ENCODE measurements at places on chromosomes 3 and 15.

GRCh38 chr15:58413253-58413652, 18.5 kb upstream of the LIPC start:
- no peak for DNase-seq

DNA sequence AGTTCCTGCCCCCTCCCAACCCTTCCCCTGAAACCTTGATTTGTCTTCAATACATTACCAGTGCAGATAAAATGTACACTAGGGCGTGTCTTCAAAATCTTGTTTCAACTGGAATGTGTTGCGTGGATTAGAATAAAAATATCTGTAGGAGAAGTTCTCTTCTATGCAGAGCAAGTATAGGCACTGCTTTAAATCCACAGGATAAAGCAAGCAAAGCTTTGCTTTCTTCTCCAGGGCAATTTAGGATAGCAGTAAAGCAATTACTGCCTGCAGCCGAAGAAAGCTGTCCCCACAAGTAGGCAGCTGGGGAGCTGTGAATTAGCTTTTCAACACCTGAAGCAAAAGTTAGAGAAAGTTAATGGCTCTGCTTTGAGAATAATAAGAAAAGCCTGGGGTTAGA, 329.7 kb upstream of the KCNMB2 start:
- DNase-seq: no peak

GRCh38 chr3:184908859-184909258, 96.9 kb downstream of the VPS8 start:
- DNase-seq: no peak

- DNase-seq: no peak
Measured at GRCh38 chr15:63075984-63076713, 33.6 kb downstream of the TPM1 start.

GRCh38 chr3:33278163-33278562, 921 bp downstream of the FBXL2 start:
- DNase-seq: no peak

DNA sequence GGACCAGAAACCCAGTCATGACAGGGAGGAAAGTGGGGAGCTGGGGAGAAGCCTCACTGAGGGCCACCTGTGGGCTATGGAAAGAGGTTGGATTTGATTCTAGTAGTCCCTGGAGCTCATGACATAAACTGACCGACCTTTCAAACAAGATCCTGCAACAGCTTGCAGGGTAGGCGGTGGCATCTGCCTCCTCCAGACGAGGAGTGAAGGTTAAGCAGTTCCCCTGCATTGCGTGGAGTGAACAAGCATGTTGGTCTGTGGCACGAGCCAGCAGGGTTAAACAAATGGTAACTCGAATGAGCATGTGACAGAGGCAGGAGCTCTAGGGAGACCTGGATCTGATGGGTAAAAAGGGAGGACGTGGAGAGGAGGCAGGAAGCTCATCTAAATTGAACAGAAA, 12.7 kb downstream of the TGM4 start:
- no peak for DNase-seq

DNA sequence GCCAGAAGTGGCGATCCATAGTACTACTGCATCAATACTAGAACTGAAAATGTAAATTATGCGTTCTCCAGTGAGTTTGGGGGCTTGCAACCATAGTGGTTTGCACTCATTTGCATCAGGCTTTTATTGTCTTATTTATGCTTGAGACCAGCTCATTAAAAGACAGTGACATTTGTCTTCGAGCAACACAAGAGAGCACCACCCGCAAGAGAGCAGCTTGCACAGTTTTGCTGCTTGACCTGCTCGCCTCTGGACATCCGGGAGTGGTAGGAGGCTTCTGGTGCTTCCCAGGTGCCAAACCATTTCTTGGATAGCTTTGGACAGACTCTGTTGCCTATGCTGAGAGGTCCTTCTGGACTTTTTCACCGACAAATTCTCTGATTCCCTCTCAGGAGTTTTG, 294.6 kb downstream of the MEX3B start:
- no peak for DNase-seq

DNA sequence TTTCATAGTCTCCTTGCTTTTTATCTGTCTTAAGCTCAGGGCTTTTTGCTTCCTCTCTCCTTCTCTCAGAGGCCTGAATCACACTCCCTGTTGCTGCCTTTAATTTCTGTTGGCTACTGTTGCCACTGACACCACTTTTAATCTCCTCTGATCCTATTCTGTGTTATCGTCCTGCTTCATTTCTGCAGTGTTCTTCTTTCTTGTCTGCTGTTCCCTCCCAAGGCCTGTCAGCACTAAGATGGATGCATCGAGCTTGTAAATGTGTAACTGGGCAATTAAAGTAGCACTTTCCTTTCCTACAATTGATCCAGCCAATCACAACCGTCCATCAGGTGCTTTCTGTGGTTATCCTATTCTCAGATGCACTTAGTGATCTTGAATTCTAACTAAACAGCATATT, 71.3 kb upstream of the VEPH1 start:
- no peak for DNase-seq

DNA sequence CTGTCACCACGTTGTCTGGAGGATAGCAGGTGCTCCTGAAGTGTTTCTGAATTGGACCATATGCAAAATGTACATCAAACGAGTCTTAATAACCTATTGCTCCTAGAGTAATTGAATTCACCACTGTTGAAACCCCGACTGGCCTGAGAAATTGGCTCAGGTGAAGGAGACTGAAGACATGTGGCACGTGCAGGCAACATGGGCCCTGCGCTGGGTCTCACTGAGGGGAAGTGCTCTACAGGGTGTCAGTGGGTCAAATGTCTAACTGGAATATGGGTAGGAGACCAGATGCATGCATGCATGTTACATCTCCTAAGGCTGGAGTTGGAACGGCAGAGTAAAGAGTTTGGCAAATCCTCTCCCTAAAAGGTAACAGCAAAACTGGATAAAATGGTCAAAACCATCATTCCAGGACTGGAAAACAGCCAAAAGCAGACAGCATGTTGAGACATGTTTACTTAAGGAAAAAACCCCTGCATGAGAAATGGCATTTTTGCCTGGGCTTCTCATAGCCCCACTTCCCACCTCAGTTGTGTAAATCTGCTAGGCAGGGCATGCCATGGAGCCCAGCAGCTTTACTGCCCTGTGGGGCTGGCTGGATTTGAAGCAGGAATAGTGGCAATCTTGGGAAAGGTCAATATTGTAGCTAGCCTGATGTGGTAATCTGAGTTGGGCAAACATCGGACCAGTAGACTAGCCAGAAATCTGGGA, 131.3 kb downstream of the TJP1 start:
- no peak for DNase-seq

DNA sequence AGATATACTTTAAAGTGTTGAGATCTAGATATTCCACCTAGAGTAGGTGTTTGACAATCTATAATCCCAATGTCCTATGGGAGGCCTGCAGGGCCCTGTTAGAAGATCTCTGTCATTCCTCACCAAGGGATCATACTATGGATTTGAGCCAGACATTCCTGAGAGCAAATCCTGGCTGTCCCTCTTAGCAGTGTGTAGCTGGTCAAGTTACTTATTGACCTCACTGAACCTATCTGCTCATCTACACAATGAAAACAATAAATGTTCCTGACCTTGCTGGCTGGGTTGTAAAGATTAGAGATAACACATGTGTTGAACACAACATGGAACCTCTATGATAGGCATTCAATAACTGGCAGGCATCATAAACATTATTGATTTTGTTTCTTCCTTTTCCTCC, 265.6 kb upstream of the ATP11B start:
- no peak for DNase-seq

- no peak for DNase-seq
Measured at GRCh38 chr15:66959875-66960274, 105.5 kb upstream of the SMAD3 start.

DNA sequence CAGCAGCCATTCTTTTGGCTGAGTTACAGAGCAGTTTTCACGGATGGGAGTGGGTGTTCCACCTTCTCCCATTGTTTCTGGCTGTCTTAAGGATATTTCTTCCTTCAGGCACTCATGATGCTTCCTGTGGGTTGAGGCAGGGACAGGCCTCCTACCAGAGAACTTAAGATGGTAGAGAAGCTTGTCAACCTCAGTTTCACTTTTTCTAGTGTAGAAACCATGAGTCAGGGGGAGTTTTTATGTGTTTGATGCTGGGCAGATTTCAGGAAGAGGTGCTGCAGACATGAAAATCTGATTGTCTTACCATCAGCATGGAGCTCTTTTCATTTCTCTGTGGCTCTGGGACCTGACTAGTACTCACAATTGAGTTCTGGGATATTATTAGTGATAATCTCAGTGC, 48.7 kb upstream of the VEPH1 start:
- DNase-seq: no peak

DNA sequence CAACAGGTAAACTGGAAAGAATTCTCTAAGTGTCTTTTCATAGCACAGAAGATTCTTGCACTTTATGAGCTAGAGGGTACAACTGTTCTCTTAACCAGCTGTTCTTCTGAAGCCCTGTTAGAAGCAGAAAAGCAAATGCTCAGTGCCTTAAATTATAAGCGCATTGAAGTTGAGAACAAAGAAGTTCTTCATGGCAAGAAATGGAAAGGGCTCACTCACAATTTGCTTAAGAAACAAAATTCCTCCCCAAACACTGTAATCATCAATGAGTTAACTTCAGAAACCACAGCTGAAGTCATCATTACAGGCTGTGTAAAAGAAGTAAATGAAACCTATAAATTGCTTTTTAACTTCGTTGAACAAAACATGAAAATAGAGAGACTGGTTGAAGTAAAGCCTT, 19.6 kb downstream of the PARP14 start:
- no peak for DNase-seq

DNA sequence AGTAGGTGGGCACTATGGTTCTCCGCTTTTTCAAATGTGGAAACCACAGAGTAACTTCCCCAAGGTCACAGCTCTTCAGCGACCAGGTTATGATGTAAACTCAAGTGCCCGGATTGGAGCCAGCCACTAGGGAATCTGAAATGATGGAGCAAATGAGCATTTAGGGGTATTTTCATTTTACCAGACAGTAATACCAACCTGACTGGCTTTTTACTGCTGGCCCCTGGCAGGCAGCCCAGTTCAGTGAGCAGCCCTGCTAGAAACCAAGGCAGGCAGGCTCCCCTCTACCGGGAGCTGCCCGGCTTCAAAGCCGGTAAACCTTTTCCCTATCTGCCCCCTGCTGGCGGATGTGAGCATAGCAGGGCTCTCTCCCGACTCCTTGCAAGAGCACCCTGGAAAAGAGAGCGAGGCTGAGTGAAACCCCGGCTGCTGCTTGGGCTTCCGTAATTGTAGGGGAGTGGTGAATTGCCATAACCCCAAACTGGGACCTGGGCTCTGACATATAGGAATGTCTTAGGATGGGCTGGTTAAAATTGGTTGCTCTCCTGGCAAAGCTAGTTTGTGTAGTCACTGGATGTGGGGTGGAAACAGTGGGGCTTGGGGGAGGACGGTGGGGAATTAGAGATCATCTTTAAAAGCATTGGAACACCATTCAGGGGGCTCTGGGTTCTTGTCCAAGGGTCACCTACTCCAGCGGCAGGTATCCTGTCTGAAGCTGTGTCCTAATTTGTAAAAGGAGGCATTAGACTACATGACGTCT, 98.0 kb upstream of the TNFAIP8L3 start:
- peak; percentile 72 for DNase-seq

GRCh38 chr3:65401359-65402305, 637.1 kb downstream of the MAGI1 start:
- no peak for DNase-seq

- DNase-seq: no peak
Measured at GRCh38 chr3:136602818-136603217, 149.4 kb downstream of the STAG1 start.

DNA sequence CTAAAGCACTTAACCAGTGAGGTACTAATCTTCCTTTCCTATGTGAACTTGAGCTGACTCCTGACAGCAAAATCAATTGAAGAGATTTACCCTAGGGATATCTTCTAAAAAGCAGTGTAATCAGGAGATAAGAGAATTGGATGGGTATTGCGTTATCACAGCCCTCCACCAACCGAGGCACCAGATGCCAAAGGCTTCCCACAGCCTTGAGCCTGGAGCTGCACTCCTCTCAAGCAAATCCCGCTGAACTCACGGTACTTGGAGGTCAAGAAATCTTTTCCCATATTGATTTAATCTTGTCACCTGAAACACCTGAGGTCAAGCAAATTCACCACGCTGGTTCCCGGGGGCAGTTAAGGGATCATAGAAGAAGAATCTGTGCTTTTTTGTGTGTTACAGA, 346.8 kb downstream of the TBL1XR1 start:
- DNase-seq: no peak

DNA sequence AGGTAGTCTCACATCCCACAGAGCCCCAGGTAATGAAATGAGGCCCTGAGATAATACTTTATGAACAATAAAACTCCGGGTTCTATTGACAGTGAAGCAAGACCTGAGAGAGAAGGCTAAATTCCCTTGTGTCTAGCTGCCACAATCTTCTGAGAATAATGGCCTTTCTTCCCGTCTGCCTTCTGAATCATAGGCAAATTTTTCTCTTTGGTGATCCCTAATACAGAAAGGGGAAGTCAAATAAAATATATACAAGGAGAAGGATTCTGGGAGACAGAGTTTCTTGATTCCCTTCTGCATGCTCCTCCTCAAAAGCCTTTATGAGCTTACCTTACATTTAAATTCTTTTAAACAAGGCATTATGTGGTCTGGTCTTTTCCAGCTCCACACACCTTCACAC, 29.9 kb upstream of the CCR2 start:
- DNase-seq: no peak

GRCh38 chr15:38563723-38564519, 693 bp downstream of the RASGRP1 start:
- DNase-seq: peak; percentile 85

DNA sequence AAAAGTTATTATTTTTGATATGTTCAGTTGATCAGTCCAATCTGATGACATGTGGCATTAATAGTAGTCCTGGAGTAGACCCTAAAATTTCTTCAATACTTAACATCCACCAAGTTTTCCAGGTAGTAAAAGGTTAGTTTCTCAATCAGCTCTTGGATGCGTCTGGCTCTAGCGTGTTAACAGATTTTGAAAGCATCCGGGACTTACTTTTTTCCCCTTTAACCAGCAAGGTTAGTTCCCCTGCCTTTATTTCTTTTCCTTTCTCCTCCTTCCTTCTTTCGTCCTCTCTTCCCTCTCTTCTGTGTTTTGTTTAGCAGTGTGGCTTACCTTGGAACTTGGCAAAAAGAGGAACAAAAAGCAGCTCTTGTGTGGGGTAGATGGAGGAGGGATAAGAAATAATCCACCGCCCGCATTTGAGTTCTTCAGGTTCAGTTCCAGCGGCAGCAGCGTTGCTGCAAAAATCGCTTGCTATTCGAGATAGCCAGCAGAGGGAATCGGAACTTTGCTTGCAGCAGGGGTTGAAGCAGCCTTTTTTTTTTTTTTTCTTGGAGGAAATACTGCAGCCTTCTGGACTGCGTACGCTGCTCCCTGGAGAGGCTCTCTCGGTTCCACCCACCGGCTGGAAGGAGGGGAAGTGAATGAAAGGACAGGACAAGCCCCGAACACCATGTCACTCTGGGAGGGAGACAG, at the start of gene RBMS3:
Gene RBMS3, plus strand, starts transcription at position 668 of the 690 bp plus-strand sequence.
- no peak for DNase-seq

GRCh38 chr15:85760049-85760448, 34.7 kb downstream of the KLHL25 start:
- DNase-seq: no peak

Data from activated CD4-positive, alpha-beta T cell treated with anti-CD3 and anti-CD28 coated beads for 24 hours (primary cell).